T-helper 2 cell (primary cell): ENCODE measurements at places on chromosomes 1 and 21.

DNA sequence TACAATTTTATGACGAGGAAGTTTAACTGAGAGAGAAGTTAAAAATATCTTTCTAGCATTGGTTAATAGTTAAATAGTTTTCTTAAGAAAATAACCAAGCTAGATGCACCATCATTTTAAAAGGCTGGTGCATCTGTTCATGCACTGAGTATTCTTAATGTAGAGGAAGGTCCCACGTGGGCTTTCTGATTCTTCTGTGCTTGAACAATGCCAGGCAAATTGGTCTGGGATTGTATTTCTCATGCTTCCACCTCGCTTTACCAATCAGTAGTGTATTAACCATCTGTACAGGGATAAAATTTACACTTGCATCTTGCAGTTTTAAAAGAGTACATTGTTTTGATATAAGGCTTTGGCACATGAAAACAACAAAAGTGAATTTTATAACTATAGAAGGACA is 47.4 kb upstream of the MTF2 start:
- no peak for DNase-seq

GRCh38 chr21:37072988-37073416 is at the start of the genes PIGP and TTC3:
Gene PIGP (minus strand): TSS chr21:37073071. CDS start chr21:37072515, 556 bp downstream.
Gene TTC3 (plus strand): TSS chr21:37073254. CDS start chr21:37087258, 14,004 bp downstream.
- DNase-seq = peak; percentile 97

DNA sequence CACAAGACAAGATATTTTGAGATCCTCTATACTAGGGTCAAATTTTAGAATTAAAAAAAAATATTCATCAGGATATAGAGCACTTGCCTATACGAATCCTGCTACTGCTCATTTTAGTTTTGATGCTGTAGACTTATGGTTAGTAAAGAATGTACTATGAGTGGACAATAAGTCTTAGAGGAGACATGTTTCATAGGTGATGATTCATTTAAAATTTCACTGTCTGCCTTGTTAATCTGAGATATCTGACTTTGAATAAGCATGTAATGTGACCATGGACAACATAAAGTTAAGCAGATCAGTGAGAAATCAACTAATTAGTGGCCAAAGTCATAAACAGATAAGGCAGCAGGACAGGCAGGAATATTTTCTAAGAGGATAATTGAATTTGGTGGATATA is 106.8 kb upstream of the HP1BP3 start:
- no peak for DNase-seq

GRCh38 chr1:203342192-203342940 is 8.6 kb downstream of the FMOD start:
- peak; percentile 29 for DNase-seq

DNA sequence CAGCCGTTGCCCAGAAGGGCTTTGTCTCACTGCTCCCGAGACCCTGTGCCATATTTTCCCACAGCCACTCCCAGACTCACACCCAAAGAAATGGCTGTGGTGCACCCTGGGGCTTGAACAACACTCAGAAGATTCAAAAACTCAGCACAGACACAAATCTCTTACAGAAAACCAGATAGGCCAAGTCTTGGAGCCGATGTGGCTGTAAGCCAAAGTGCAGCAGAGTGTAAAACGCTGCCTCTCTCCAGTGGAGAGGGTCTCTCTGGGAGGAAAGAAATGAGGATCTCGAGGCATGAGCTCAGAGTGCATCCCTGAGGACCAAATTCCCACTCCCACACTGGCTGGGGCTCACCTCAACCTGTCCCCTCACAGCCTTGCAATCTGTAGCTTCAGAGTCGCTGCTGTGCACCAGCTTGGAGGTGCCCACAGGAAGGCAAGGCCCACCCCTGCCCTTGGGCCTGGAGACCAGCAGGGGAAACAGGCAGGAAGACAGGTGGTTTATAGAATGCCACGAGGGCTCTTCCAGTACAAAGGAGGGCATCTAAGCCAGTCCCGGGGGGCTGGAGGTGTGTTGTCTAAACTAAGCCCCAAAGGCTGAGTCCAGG is 171.3 kb upstream of the AJAP1 start:
- DNase-seq = no peak

DNA sequence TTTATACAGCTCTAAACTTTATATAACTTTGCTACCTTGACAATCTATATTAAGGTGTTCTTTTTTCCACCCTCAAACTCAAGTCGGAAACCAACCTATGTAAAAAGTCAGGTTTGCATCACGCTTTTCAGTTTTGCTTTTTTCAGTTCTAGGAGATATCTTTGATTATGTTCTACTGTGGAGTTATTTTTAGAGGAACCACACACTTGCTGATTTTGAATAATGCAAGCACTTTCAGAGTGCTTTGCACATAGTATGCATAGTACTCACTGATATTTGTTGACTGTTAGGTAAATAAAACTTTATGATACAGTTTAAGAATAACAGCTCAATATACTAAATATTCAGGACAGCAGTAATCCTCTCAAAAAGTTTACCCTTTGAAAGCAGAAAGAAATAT is 564.2 kb upstream of the ZRANB2 start:
- no peak for DNase-seq

DNA sequence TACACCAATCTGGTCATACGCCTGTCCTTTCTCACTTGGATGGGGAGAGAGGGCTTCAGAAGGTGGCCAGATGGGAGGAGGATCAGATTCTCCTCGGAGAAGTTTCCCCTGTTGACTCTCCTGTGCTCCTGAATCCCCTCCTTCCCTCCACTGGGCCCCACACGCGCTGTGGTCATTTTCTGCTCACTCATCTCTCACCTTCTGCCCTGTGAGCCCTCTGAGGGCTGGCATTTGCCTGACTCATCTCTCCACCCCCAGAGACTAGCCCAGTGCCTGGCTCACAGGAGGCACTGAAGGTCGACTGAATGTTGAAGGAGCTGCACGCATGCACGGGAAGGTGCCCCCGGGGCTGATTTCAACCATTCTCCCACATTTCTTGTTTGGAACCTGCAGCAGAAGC is 14.2 kb downstream of the ABCA4 start:
- DNase-seq = no peak

DNA sequence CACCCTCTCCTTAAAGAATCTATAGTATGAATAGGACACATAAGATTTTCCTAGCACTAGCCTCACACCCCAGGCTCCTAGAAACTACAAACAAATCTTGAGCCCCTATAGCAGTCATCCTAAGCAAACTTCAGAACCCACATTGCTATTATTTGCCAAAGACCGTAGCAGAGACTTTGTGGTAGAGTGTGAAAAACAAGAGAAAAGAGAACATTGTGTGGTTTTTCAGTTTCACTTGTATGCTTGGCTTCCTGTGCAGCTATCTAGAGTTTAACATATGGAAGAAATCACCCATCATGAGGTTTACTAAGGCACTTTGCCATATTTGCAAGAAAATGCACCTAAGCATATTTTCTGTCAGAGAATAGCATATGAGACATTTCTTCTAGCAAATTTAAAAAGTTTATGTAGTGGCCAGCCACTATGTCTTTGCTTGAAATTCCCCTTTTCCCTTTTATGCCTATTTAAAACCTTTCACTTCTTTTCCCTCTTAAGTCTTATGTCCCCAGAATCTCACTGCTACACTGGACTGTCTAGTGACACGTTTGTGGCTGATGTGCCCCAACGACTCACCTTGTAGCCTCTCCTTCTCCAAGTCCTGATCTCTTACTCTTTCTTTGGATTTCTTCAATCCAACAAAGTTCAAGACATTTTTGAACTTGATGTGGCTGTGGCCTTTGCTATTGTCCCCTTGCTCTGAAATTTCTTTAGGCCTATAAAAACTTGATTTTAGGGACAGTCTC is 25.6 kb downstream of the CCDC190 start:
- DNase-seq = no peak

- DNase-seq = no peak
These were observed 25.0 kb downstream of the KANK4 start for GRCh38 chr1:62294261-62294660.

GRCh38 chr21:45262616-45263015 is 25.1 kb downstream of the POFUT2 start:
- no peak for DNase-seq

- no peak for DNase-seq
These were observed 6.0 kb downstream of the LORICRIN start for GRCh38 chr1:153265457-153265856.

- DNase-seq = no peak
These were observed 127.8 kb downstream of the TBX19 start for GRCh38 chr1:168408539-168408865.
